MM.1S (cell line): ENCODE measurements at places on chromosomes 6 and 20.

GRCh38 chr6:15770347-15771143 is 107.7 kb upstream of the DTNBP1 start:
- no peaks in the 10 kb centered on the region for H3K27me3 ChIP-seq
- DNase-seq, result no peak
- no peak overlapping the region for H3K4me3 ChIP-seq
- H3K27ac ChIP-seq, result no peak overlapping the region
- H3K4me1 ChIP-seq, result no peaks in the 10 kb centered on the region

GRCh38 chr20:11901127-11901526 is 16.6 kb upstream of the BTBD3 start:
- no peak overlapping the region for H3K27ac ChIP-seq
- H3K36me3 ChIP-seq, result no peaks in the 10 kb centered on the region
- H3K27me3 ChIP-seq, result no peaks in the 10 kb centered on the region
- H3K4me1 ChIP-seq, result no peaks in the 10 kb centered on the region
- DNase-seq, result no peak

DNA sequence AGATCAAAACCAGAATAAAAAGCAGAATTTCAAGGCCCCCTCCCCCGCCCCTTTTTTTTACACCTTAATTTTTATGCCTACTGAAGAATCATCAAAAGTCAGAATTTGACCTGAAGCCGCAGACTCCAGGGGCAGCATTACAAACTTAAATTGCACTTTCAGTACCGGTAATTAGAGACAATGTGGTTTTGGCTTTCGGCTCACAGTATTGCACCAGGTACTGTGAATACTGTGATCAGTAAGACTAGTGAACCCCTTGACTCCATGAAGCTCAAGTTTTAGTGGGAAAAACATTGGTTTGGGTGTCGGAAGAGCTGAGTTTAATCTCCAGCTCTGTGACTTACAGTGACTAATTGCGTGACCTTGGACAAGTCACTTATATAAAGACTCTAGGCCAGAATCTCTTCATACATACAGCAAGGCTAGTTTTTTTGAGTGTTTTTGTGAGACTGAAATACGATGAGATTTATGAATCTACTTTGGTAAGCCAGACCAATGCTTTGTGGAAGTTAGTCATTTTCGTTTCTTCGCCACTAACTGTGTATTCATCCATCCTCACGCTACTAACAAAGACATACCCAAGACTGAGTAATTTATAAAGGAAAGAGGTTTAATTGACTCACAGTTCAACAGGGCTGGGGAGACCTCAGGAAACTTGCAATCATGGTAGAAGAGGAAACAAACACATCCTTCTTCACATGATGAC is 114.7 kb downstream of the SASH1 start:
- no peak for DNase-seq
- H3K4me1 ChIP-seq, result no peaks in the 10 kb centered on the region
- H3K4me3 ChIP-seq, result no peak overlapping the region
- no peaks in the 10 kb centered on the region for H3K36me3 ChIP-seq
- H3K27ac ChIP-seq, result no peak overlapping the region
- H3K27me3 ChIP-seq, result no peaks in the 10 kb centered on the region

GRCh38 chr6:47182291-47182957 is 127.3 kb downstream of the TNFRSF21 start:
- no peaks in the 10 kb centered on the region for H3K4me1 ChIP-seq
- no peak overlapping the region for H3K27ac ChIP-seq
- H3K4me3 ChIP-seq, result no peak overlapping the region
- H3K27me3 ChIP-seq, result no peaks in the 10 kb centered on the region
- H3K36me3 ChIP-seq, result no peaks in the 10 kb centered on the region
- no peak for DNase-seq

GRCh38 chr20:62498874-62499273 is 23.1 kb upstream of the GATA5 start:
- H3K4me3 ChIP-seq, result no peak overlapping the region
- peaks cover 80% of the 10 kb centered on the region for H3K27me3 ChIP-seq
- no peak overlapping the region for H3K27ac ChIP-seq
- no peaks in the 10 kb centered on the region for H3K36me3 ChIP-seq

- H3K4me1 ChIP-seq, result peaks cover 65% of the 10 kb centered on the region
- no peaks in the 10 kb centered on the region for H3K27me3 ChIP-seq
- peak overlapping the region; percentile 93 for H3K27ac ChIP-seq
- H3K36me3 ChIP-seq, result no peaks in the 10 kb centered on the region
- DNase-seq, result peak; percentile 70
These were observed 135.7 kb downstream of the BCAS1 start for GRCh38 chr20:53934421-53935343.

- DNase-seq, result no peak
- H3K27me3 ChIP-seq, result no peaks in the 10 kb centered on the region
- no peaks in the 10 kb centered on the region for H3K36me3 ChIP-seq
- no peaks in the 10 kb centered on the region for H3K4me1 ChIP-seq
- H3K27ac ChIP-seq, result no peak overlapping the region
These were observed 599.5 kb upstream of the NRSN1 start for GRCh38 chr6:23526526-23526925.

- no peaks in the 10 kb centered on the region for H3K4me1 ChIP-seq
- no peak for DNase-seq
- no peak overlapping the region for H3K27ac ChIP-seq
- peaks cover 15% of the 10 kb centered on the region; the same call in 1 of the 2 replicates for H3K36me3 ChIP-seq
- no peak overlapping the region for H3K4me3 ChIP-seq
These were observed 13.1 kb downstream of the CDC5L start for GRCh38 chr6:44400572-44400971.
